ENCODE measurements at places on chromosomes 7 and 10.

- no peak for DNase-seq
Observed at GRCh38 chr7:2200584-2200980, 32.2 kb downstream of the MAD1L1 start.

GRCh38 chr10:24483701-24484100 lies 240.0 kb downstream of the ARHGAP21 start:
- no peak for DNase-seq

DNA sequence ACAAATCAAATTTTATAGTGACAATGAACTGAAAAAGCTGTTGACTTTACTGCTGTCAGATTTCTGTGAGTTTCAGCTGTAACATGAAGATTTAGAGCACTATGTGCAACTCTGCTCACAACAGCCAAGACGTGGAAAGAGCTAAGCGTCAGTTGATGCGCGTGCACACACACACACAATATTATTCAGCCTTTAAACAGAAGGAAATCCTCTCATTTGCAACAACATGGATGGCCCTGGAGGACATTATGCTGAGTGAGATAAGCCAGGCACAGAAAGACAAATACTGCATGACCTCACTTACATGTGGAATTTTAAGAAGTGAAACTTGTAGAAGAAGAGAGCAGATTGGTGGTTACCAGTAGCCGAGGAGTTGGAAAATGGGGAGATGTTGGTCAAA lies 82.8 kb upstream of the FRMD4A start:
- no peak for DNase-seq

DNA sequence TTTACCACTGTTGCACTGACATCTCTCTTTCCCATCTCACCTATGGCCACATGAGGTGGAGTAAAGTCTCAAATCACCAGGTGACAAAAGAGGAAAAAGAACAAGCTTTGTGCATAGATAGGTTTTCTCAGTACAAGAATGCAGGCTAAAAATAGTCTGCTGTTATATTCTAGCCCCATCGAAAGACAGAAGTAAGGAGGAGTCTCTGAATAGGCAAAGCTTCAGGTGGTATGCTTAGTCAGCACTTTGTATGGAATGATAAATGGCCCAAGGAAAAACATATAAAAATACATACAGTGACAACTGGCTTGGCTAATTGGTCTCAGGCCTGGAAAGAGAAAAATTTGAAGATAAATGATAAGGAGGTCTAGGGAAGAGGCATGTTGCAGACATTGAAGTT lies 39.6 kb upstream of the KCND2 start:
- DNase-seq = no peak

DNA sequence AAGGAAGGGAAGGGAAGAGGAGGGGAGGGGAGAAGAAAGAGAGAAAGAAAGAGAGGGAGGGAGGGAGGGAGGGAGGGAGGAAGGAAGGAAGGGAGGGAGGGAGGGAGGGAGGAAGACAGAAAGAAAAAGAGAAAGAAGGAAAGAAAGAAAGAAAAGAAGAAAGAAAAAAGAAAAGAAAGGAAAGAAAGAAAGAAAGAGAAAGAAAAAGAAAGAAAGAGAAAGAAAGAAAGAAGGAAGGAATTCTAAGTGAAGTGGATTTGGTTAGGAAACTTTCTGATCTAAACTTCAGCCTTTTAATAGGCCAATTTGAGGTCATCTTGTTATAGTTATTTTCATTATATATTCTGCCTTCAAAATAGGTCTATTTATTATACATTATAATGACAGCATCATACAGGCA lies 4.3 kb downstream of the CAV2 start:
- DNase-seq = no peak

- DNase-seq = no peak
Observed at GRCh38 chr10:26714415-26715136, 17.1 kb downstream of the PDSS1 start.

DNA sequence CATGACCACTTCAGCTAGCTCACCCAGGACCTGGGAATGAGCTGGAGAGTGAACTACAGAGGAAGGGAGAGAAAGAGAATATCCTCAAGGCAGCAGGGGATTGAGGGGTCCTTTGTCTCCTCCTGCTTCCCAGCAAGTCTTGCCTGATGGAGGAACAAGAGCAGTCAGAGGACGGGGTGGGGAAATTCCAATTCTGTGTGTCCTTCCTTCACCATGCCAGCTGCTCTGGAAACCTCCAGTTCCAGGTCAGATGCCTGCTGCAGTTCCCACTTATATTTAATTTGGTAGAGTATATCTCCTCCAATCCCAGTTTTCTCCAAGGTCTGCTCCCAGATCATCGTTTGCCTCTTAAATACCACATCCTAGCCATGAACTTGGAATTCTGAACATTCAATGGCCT lies 21.4 kb upstream of the LEP start:
- no peak for DNase-seq

DNA sequence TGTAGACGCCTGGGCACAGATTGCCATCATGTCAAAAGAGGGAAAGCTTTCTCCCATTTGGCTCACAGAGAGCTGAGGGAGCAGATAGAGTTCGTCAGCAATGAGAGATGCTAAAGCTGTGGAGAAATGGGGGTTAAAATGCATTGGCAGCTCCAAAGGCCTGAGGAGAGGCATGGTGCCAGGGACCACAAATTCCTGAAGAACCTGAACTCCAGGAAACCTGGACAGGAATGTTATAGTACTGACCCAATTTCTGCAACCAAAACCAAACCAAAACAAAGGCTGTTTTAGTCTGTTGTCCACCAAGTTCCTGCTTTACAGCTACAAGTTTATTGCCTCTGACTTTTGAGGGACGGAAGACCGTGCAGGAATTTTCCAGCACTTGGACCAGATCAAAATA lies 575.7 kb downstream of the REEP3 start:
- no peak for DNase-seq

DNA sequence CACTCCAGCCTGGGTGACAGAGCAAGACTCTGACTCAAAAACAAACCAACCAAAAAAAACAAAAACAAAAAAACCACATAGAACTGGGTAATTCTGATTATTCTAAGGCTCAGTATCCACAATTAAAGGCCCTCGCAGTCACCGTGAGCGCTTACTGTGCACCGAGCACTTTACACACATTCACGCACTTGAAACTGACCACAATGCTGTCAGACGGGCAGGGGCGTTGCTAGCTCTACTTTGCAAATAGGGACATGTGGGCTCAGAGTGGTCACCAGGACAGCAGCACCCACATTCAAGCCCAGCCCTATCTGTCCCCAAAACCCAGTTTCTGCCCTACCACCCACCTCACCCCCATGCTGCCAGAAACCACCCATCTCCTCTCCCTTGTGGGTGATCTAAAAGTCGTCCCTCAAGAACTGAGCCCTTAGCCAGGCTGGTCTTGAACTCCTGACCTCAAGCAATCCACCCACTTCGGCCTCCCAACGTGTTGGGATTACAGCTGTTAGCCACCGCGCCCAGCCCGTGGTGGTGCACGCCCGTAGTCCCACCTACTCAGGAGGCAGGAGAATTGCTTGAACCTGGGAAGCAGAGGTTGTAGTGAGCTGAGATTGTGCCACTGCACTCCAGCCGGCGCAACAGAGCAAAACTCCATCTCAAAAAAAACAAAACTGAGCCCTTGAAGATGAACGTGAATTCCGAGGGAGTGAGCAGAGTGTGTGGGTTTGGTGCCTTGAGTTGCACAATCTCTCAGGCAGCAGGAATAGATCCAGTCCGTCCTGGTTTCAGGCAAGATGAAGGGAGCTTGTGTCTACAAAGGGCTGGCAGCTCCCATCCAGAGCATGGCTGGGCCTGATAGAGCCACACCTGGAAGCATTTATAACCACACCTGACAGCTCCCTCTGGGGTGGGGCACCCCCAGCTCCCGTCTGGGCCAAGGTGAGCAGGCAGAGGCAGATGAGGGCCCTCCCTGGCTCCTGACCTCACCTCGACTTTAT lies 5.4 kb upstream of the HSPB1 start:
- DNase-seq = no peak

DNA sequence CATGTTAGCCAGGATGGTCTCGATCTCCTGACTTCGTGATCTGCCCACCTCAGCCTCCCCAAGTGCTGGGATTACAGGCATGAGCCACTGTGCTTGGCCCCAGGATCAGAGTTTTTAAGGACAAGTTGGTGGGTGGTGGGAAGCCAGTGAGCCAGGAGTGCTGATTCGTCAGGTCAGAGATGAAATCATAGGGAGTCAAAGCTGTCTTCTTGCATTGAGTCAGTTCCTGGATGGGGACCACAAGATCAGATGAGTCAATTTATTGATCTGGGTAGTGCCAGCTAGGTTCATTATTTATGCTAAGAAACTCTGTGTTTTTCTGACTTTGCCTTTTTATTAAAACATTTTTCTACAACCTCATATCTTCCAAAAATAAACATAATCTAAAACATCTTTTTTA lies 423.8 kb downstream of the ARL4A start:
- no peak for DNase-seq

- no peak for DNase-seq
Observed at GRCh38 chr7:28862595-28863272, 95.4 kb downstream of the TRIL start.

GRCh38 chr7:109213081-109213480 lies 643.4 kb downstream of the DNAJB9 start:
- no peak for DNase-seq

DNA sequence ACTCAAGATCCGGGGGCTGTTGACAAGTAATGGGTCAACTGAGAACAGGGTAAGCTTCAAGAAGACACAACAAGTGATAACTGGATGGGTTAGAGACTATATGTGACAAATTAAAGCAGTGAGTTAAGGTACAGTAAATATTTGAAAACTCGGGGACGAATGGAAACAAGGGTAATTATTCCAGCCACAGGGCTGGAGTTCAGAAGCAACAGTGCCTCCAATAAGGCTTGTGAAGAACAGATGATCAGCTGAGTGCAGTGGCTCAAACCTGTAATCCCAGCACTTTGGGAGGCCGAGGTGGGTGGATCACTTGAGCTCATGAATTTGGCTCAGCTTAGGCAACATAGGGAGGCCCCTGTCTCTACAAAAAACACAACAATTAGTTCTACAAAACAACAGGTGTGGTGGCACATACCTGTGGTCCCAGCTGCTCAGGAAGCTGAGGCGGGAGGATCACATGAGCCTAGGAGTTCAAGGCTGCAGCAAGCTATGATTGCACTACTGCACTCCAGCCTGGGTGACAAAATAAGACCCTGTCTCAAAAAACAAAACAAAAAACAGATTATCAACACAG lies 20.5 kb upstream of the DLD start:
- no peak for DNase-seq

GRCh38 chr10:7956508-7956907 lies 98.0 kb upstream of the GATA3 start:
- no peak for DNase-seq

DNA sequence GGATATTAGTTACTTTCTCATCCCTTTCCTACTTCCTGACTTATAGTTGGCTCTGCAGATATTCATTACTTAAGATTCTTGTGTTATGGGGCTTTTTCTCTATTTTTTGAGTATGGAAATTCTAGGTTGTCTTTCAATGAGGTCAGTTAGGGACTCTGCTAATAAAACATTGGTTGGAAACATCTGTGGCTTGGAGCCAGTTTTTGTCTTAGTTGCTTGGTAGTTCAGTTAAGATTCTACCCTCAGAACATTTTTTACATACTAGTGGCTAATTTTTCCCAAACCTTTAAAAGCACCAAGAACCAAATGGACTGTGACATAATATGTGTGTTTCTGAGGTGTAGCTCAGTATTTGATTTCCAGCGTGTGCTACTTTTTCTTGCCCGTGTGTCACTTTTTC lies 305.6 kb upstream of the FZD1 start:
- DNase-seq = no peak

- no peak for DNase-seq
Observed at GRCh38 chr10:101123085-101123814, 7.8 kb upstream of the TLX1 start.

- peak; percentile 42 for DNase-seq
Observed at GRCh38 chr7:151245360-151246101, 3.0 kb downstream of the SMARCD3 start.

DNA sequence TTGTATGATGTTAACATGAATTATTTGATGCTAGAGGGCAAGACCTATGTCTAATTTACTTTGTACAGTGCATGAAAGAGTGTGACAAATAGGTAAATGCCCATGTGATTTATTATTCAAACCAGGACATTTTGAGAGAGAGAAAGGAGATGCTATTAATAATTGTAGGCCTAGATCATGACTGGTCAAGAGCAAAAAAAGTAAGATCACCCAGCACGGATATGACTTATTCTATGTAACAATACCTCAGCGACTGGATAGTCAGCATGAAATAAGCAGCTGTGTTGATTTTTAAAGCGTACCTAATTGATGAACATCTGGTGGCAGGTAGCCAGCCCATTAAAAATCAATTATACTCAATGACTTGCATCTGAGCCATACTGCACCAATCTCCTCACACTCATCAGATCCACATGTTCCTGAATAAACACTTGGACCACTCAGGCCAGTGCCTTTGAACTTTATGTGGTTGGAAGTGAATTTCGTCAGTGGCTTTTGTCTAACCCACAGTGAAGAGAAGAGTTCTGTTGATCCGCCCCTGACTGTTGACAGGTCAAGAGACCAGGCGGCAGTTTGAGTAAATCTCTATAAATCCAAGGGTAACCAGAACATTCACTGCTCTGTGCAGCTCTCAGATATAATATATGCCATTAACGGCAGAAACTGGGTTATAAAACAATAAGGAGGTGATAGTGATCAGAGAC lies 435.3 kb downstream of the MDFIC start:
- DNase-seq = no peak

DNA sequence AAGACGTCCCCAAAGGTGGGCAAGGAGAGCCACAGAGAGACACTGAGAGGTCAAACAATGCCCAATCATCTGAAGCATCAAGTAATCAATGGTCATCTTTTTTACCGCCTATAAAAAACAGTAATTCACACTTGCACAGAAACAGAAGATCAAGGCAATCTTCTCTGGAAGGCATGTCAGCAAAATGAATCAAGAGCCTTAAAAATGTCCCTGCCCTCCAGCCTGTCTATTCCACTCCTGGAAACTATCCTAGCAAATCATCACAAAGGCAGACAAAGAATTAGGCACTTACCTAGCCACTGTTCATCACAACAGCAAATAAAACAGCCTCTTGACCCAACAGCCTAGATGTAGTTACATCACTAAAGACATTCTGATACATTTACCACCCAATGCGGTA lies 48.9 kb downstream of the FAM53B start:
- no peak for DNase-seq

- DNase-seq = no peak
Observed at GRCh38 chr10:114397651-114398145, 6.6 kb downstream of the AFAP1L2 start.

GRCh38 chr7:28830846-28831245 lies 127.3 kb downstream of the TRIL start:
- DNase-seq = no peak

DNA sequence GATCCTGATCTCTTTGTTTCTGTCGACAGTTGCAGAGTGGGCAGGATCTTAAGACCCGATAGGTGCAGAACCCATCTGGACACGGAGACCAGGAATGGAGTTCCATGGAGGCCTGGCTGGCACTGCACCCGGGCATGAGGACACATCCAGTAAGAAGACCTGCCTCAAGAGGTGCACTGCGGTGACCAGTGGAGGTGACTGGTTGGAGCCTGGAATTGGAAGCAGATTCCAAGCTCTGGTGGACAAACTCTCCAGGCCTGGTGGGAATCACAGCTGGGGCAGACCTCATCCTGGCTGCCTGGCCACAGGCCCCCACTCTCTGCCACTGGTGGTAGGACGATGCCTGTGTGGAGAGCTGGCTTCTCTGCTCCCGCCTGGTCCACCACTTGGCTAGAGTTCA lies 31.0 kb downstream of the ZNF775 start:
- DNase-seq = no peak
